ENCODE measurements at places on chromosomes 3 and 15. TPM values are rescaled to one million over a fixed set of nuclear protein-coding genes. Genes with fewer than 3 reads are reported as not detected.

The SCN11A gene
- total RNA-seq: 0.31 TPM

The TTC23 gene
- total RNA-seq: 11.2 TPM

The FRMD5 gene
- 29.2 TPM for total RNA-seq

The RARB gene
- total RNA-seq: 13.4 TPM

The MESP2 gene
- total RNA-seq: not detected

The LDHAL6B gene
- total RNA-seq: not detected

The DNAH12 gene
- 0.62 TPM for total RNA-seq

The SPRED1 gene
- total RNA-seq: 77.4 TPM

The C3orf85 gene
- total RNA-seq: not detected

The ARHGEF26 gene
- 9.0 TPM for total RNA-seq

The GLDN gene
- 2.3 TPM for total RNA-seq

The KCNMB3 gene
- 3.1 TPM for total RNA-seq

The TBC1D5 gene
- 110 TPM for total RNA-seq

The TMC3 gene
- total RNA-seq: 0.47 TPM

The CIB1 gene
- total RNA-seq: 2.7 TPM

The ATP13A5 gene
- total RNA-seq: under 0.01 TPM

The FAM81A gene
- total RNA-seq: 93.1 TPM

The HTD2 gene
- 12.3 TPM for total RNA-seq

The COL6A5 gene
- total RNA-seq: under 0.01 TPM

The CLPX gene
- 71.0 TPM for total RNA-seq

The OR5AC2 gene
- not detected for total RNA-seq

The CHRNA5 gene
- total RNA-seq: 4.8 TPM

The RLBP1 gene
- total RNA-seq: 2.3 TPM

The CLDN16 gene
- under 0.01 TPM for total RNA-seq

The CAPN3 gene
- 1.1 TPM for total RNA-seq

The CALML4 gene
- 2.2 TPM for total RNA-seq

The PFN2 gene
- total RNA-seq: 459 TPM

The CHST2 gene
- 33.4 TPM for total RNA-seq

The IMPG2 gene
- 3.0 TPM for total RNA-seq

The C3orf20 gene
- 0.16 TPM for total RNA-seq

The MAP4 gene
- total RNA-seq: 306 TPM

The NOX5 gene
- total RNA-seq: under 0.01 TPM

The MAP3K13 gene
- total RNA-seq: 46.8 TPM

The ZNF860 gene
- 2.8 TPM for total RNA-seq

The RASL12 gene
- total RNA-seq: 1.4 TPM

The ISLR gene
- 8.9 TPM for total RNA-seq

The ANKRD63 gene
- total RNA-seq: not detected

The GP5 gene
- not detected for total RNA-seq

The OCA2 gene
- 25.7 TPM for total RNA-seq

The ONECUT1 gene
- total RNA-seq: not detected

The P2RY1 gene
- 9.5 TPM for total RNA-seq

The CYP1A2 gene
- not detected for total RNA-seq

The ABI3BP gene
- total RNA-seq: 7.8 TPM

The ZNF501 gene
- total RNA-seq: 26.8 TPM

The REC114 gene
- not detected for total RNA-seq

The CRYGS gene
- total RNA-seq: 1.6 TPM

The CRABP1 gene
- 10.5 TPM for total RNA-seq

The KBTBD13 gene
- total RNA-seq: not detected

The PATL2 gene
- total RNA-seq: 0.78 TPM

The DUOXA2 gene
- total RNA-seq: not detected

The GUCA1C gene
- not detected for total RNA-seq

The STAB1 gene
- total RNA-seq: 14.8 TPM

The NBEAL2 gene
- 3.3 TPM for total RNA-seq

The WDR93 gene
- total RNA-seq: 0.31 TPM

The C3orf22 gene
- not detected for total RNA-seq

The RASGRP1 gene
- 20.4 TPM for total RNA-seq

The MME gene
- total RNA-seq: 7.2 TPM

The WDR53 gene
- 3.4 TPM for total RNA-seq

The TRIM42 gene
- total RNA-seq: not detected

The ULK4 gene
- total RNA-seq: 21.1 TPM
